ENCODE measurements at places on chromosomes 2 and 18. TPM values are rescaled to one million over a fixed set of nuclear protein-coding genes. Genes with fewer than 3 reads are reported as not detected.

WIPF1 gene
- total RNA-seq = 13.9 TPM

DNA sequence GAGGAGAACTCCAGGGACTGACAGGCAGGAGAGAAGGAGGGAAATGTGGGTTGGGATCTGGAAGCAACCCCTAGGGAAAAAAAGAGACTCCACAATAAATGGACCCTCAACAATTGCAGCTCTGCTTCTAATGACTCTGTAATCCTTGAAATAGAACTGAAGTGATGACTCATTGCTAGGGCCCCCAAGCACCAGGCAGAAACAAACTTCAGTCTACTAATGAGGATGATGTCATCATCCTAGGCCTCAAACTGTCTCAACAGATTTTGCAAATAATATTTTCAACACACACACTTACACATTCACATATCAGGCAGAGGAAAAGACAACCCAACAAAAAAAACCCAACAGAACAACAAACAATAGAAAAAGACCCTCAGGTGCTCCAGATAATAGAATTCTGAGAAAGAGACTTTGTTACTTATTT lies 143.3 kb downstream of the HDAC4 start:
- DNase-seq = peak; percentile 52

GRCh38 chr2:149076863-149077412 lies 38.4 kb downstream of the LYPD6B start:
- DNase-seq = no peak

- no peak for DNase-seq
Observed at GRCh38 chr2:24763843-24764242, 29.3 kb downstream of the PTRHD1 start.

SLC35F6 gene
- total RNA-seq = 57.0 TPM

DNA sequence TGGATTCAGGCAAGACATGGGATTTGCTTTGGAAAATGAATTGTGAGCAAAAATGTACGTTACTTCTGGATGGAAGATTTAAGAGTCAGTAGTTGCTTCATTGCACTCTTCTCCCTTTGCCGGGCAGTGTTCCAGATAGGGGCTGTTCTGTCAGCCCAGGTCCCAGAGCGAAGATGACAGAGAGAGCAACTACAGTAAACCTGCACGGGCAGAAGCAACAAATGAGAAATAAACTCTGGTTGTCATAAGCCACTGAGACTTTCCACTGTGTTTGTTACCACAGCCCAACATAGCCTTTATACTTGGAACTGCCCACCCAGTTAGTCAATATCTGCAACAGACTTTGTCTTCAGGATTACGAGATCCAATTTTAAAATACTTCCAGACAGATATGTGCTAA lies 83.3 kb downstream of the CACNB4 start:
- DNase-seq = no peak

LHCGR gene
- not detected for total RNA-seq

GRCh38 chr2:226554701-226555100 lies 244.9 kb downstream of the IRS1 start:
- DNase-seq = no peak
